ENCODE measurements at places on chromosomes 3 and 15.

DNA sequence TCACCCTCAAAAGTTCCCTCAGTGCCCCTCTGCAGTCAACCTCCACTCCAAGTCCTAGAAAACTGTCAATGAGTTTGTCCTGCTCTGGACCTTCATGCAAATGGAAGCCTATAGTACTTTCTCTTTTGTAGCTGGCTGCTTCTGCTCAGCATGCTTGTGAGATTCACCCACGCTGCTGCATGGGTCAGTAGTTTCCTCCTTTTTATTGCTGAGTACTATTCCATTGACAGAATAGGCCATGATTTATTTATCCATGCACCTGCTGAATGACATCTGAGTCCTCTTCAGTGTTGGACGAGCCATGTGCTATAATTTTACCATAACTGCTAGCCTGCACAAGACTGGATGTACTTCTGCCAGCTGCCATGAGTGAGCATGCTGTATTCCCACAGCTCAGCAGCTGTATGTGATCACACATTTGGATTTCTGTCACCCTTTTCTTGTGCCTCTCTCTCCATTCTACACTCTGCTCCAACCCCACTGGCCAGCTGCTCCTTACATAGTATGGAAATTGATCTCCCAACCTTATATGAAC lies 26.3 kb downstream of the CDCP1 start:
- DNase-seq: no peak

DNA sequence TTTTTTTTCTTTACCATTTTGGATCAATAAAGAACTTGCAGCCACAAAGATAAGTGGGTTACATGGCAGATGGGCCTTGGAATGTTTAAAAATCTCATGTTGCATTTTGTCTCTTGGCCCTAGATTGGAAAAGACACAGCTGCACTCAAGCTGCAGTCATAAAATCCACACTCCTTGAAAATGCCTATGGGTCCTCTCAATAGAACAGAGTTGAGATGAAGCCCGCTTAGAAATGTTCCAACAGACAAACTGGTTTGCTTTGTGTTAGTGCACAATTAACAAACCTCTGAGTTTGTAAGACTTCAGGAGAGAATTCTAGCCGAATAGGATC lies 401.2 kb upstream of the CDIN1 start:
- DNase-seq: no peak

DNA sequence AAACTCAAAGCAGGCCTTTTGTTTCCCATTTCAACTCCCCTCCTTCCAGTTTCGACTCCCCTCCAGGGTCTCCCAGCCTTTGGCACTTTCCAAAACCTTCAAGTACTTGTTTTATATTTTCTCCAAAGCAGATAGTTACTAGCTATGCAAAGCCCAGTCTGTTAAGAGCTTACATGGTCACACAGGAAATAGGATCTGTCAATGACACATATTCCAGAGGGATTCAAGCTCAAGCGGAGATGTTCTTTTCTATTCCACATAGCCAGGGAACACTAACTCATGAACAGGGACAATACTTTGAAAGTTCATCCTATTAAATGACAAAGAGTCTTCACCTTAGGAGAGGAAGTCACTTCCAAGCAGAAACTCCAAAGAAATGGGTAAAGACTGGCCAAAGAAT lies 18.6 kb downstream of the SUCLG2 start:
- DNase-seq: no peak

DNA sequence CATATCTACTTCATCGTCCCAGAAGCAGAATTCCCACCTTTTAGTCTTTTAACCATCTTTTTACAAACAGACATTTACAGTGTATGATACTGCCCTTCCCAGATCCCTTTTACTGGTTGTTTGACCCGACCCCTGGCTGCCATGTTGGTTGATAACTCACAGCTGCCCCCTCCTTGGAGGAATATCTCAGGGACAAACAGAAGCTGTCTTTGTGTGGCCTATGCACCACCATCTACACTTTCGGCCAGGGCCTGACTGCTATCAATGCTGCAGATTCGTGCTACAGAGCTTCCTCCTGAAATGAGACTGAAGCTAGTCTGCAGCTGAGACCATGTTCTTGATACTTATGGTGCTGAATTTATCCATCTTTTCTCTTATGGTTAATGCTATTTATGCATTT lies 6.6 kb upstream of the POLQ start:
- DNase-seq: no peak

GRCh38 chr3:161420746-161421145 lies 49.4 kb upstream of the SPTSSB start:
- no peak for DNase-seq

DNA sequence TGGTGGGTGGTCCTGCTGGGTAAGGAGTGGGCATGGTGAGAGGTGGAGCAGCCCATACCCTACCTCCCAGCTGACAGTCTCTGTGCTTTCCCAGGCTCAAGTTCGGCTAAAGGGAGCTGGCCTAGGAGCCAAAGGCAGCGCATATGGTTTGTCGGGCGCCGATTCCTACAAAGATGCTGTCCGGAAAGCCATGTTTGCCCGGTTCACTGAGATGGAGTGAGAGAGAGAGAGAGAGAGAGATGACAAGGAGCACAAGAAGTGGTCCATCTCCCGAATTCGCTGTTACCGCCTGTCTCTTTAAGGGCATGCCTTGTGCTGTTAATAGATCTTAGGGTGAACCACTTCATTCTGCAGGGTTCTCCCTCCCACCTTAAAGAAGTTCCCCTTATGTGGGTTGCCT lies 29.5 kb downstream of the RBM5 start:
- no peak for DNase-seq

DNA sequence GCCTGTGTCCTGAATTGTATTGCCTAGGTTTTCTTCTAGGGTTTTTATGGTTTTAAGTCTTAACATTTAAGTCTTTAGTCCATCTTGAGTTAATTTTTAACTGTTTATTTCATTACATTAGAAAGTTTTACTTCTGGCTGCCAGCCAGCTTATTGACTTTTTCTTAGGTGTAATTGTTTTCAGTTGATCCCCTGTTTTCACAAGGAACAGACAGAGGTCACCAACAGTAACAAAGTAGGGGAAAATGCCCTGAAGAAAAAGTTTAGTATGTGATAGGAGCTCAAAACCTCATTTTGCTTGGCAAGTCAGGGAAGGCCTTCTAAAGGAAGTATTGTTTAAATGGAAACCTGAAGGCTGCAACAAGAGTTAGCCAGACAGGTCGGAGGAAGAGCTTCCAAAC lies 10.4 kb downstream of the WDR48 start:
- no peak for DNase-seq

DNA sequence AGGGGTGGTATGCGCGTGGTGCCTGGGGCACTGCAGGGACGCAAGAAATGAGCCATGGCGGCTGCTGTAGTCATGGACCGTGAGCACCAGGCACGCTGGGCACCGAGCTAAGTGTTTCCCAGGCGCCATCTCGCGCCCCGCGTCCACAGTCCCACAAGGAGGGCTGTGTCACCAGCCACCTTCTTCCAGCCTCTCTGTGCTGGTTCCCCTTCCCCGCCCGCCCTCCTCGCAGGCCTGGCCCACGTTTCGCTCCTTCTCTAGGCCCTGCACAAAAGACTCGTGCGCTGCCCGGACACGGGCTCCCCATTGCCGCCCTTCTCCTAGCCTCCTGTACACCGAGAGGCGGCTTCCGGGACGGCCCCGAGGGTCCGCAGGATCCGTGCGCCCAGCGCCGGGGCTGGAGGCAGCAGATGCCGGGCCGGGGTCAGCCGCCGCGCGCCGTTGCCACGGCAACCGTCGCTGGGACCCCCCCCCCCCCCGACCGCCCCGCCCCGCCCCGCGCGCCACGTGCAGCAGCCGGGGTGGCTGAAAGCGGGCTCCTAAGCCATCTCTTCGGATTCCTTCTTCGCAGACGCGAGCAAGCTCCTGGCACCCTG lies 113.4 kb downstream of the SRGAP3 start:
- DNase-seq: no peak

GRCh38 chr3:124653797-124654469 lies 76.3 kb upstream of the UMPS start:
- DNase-seq: no peak

DNA sequence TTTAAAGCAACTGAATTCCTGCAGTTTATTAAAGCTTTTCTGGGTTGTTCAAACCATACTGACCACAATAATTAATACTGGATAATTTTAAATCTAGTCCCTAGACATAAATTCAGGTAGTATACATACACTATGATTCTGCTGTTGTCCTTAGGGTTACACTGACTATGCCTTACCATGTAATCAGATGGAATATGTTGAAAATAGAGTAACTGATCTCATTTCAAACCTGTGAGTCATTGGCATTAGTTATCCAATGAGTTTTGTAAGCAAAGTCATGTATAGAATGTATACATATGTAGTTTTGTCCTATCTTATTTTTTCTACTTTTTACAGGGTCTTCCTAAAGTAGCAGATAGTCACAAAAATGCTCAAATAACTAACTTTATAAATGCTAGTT lies 517.1 kb upstream of the CCDC54 start:
- DNase-seq: no peak

DNA sequence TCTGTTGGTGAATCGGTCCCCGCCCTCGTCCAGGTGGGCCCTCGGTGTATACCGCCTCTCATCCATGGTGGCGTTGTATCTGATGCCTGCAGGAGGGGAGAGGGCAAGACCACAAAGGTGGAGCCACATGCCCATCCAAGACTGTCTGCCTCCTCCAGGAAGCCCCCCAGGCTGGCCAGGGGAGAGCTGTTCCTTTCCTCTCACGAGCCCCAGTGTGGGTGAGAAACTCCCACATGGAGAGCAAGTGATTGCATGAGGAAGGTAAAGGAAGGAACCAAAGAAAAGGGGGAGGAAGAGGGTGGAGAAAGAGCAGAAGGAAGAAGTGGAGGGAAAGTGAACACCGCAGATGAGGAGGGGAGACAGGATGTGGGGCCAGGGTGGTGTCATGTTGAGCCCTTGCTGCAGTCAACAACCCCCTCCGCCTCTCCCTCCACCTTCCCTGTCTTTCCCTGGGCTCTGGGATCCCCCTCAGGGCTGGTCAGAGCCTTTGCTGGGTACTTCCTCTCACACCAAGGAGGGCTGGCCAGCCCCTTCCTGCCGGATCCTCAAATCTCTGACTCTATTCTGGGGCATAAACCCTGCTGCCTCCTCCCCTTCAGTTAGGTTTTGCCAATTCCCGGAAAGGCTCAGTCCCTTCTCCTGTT lies 49.3 kb downstream of the FEM1B start:
- DNase-seq: no peak

- DNase-seq: no peak
Observed at GRCh38 chr15:75809986-75810750, 33.1 kb upstream of the UBE2Q2 start.

GRCh38 chr3:61990327-61991027 lies 382.9 kb downstream of the FEZF2 start:
- no peak for DNase-seq

- no peak for DNase-seq
Observed at GRCh38 chr3:69563981-69564380, 175.3 kb upstream of the MITF start.

DNA sequence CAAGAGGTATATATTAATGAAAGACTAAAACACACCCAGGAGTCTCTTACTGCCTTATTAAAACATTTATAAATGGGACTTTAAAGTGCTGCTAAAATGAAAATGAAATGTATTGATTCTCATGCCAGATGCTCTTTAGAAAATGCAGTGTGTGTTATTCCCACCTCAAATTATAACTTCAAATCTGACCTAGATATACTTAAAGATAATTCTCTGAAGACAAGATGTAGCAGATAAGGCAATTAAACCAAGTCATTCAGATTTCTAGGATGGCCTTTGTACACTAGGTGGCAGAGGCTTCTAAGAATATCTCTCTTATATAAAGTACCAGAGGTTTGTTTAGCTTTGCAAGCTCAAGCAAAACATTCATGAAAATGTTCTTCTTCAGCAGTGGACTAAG lies 26.9 kb upstream of the GOLGA8B start:
- no peak for DNase-seq

GRCh38 chr3:115667738-115668065 lies 44.4 kb downstream of the GAP43 start:
- DNase-seq: no peak

- no peak for DNase-seq
Observed at GRCh38 chr3:13009946-13010315, 63.3 kb downstream of the IQSEC1 start.

- DNase-seq: no peak
Observed at GRCh38 chr3:124599147-124599765, 131.0 kb upstream of the UMPS start.

DNA sequence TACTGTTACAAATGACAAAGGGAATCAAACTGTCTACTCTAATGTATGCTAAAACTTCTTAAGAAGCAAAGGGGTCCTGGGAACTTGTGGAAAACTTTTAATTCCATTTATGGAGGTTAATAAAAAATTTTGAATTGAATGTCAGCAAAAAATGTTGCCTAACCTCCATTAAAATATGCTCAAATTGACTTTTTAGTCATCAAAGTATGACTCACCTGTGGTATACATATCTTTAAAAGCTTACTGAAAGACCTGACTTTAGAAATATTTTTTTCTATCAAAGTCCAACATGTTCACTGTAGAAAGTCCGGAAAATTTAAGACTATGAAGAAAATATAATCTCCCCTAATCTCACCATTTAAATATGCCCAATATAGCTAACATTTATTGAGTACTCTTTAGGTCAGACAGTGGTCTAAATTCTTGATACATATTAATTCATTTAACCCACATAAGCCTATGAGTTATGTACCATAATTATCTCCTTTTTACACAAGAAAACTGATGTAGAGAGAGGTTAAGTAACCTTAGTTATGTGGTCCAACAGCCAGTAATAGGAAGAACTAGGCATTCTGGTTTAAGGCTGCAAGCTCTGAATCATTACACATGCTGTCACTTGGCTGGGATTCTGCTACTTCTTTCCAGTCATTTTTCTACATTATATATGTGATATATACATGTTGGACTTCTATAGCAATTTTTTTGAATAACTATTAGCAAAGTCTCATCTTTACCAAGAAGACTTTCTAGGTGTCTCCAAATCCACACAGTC lies 83.6 kb downstream of the PDZRN3 start:
- no peak for DNase-seq

- no peak for DNase-seq
Observed at GRCh38 chr3:121796970-121797369, 37.9 kb downstream of the IQCB1 start.

GRCh38 chr3:20140881-20141280 lies 45.1 kb downstream of the SGO1 start:
- DNase-seq: no peak

- no peak for DNase-seq
Observed at GRCh38 chr3:116165641-116166040, 279.6 kb downstream of the LSAMP start.

DNA sequence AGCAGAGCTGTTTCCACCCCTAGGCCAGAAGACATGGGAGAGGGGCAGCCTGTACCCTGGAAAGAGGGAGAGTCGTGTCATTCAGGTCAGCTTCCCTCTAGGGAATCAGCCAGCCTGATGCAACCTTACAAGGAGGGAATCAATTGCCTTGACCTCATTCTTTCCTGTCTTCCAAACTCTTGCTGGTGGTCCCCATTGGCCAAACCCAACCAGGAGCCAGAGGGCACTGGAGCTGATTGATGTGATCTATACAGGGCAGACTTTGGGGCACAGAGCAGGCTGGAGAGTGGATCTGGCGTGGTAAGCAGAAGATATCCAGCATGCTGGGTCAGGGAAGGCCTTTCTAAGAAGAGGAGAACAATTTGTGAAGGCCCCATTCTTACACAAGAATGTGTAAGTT lies 19.1 kb upstream of the MAGEF1 start:
- no peak for DNase-seq

GRCh38 chr15:85947021-85947420 lies 132.7 kb upstream of the AGBL1 start:
- DNase-seq: no peak

- DNase-seq: no peak
Observed at GRCh38 chr3:46693038-46693891, at the start of gene ALS2CL. Gene ALS2CL (minus strand): TSS chr3:46693679. CDS start chr3:46689440, 4,239 bp downstream.

GRCh38 chr3:156587760-156588069 lies 32.8 kb upstream of the SSR3 start:
- no peak for DNase-seq
